ENCODE measurements at places on chromosomes 16 and 17.

DNA sequence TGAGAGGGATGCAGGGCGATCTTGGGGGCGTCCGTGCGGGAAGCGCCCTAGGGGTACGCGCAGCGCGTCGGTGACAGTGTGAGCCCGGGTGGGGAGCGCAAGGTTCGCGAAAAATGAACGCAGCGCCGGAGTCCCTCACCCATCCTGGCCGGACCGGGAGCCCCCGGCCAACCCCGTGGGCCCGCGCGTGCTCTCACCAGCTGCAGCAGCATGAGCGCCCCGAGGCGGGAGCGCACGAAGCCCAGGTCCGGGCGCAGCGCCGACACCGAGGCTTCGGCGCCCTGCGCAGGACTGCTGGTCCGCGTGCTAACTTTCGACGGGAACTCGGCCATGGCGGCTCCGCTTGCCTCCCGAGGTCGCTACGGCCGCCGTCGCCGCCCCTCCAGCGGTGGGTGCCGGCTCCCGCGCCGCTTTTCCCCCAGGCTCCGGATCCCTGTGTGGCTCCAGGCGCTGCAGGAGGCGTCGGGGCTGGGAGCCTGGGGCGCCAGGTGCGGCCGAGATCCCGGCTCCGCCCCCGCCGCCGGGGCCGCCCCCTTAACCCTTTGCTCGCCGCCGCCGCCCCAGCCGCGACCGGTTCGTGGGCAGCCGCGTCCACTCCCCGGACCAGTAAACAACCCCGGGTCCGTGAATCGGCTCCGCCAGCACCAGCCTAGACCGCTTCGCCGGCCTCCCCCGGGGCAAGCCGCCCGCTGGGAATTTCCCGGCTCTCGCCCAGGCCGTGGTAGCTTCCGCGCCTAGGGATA is at the start of gene PLLP:
Gene PLLP, minus strand, starts transcription at position 464 of the 743 bp plus-strand sequence. Its CDS starts 132 bp downstream, at position 332.
- H3K27me3 ChIP-seq = peaks cover 17% of the 10 kb centered on the region
- H3K36me3 ChIP-seq = no peaks in the 10 kb centered on the region
- DNase-seq = peak; percentile 24

- H3K27ac ChIP-seq = no peak overlapping the region
- no peak for DNase-seq
- peak overlapping the region; percentile 62 for H3K4me3 ChIP-seq
- H3K4me1 ChIP-seq = peaks cover 10% of the 10 kb centered on the region
Observed at GRCh38 chr16:88487920-88488851, 35.1 kb downstream of the ZFPM1 start.

- H3K4me3 ChIP-seq = peak overlapping the region; percentile 97
- H3K27me3 ChIP-seq = no peaks in the 10 kb centered on the region
- no peaks in the 10 kb centered on the region for H3K36me3 ChIP-seq
Observed at GRCh38 chr17:31093866-31094599, 744 bp upstream of the NF1 start.

DNA sequence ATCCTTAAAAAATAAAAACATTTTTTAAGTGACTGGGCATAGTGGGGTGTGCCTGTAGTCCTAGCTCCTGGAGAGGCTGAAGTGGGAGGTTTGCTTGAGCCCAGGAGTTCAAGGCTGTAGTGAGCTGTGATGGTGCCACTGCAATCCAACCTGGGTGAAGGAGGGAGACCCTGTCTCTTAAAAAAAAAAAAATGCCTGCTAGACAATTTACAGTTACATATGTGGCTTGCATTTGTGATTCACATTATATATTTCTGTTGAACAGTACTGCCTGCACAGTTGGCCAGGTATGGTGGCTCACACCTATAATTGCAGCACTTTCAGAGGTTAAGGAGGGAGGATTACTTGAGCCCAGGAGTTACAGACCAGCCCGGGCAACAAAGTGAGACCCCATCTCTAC is 23.4 kb downstream of the CBFB start:
- H3K27me3 ChIP-seq = no peaks in the 10 kb centered on the region
- peaks cover 3% of the 10 kb centered on the region for H3K36me3 ChIP-seq
- DNase-seq = no peak
- peak overlapping the region; percentile 98 for H3K27ac ChIP-seq
- peaks cover 27% of the 10 kb centered on the region for H3K4me1 ChIP-seq
- H3K4me3 ChIP-seq = peak overlapping the region; percentile 89

DNA sequence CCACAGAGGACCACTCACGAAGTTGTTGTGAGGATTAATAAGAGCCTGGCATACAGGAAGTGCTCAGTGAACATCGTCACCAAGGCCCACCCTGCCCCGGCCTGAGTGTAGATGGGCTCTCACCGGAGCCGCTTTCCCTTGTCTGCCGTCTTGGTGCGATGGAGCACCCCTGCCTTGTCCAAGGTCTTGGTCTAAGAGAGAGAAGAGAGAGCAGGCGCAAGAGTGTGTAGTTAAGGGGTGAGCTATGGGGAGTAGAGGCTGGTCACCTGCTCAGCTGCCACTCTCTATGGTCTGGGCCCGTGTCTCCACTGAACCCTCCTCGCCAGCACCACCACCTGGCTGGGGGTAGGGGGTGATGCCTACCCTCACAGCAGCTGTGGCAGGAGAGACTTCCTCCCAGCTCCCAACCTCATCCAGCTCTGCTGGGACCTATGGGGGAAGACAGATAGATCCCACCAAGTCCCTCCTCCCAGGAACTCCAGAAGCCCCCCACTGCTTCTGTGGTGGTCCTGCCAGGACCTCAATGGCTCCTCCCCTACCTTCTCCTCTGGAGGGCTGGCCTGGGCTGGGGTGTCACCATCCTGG is 28.7 kb downstream of the ARHGAP27 start:
- no peaks in the 10 kb centered on the region for H3K27me3 ChIP-seq
- peaks cover 4% of the 10 kb centered on the region for H3K36me3 ChIP-seq
- no peak overlapping the region for H3K27ac ChIP-seq
- DNase-seq = no peak
- H3K4me3 ChIP-seq = no peak overlapping the region

DNA sequence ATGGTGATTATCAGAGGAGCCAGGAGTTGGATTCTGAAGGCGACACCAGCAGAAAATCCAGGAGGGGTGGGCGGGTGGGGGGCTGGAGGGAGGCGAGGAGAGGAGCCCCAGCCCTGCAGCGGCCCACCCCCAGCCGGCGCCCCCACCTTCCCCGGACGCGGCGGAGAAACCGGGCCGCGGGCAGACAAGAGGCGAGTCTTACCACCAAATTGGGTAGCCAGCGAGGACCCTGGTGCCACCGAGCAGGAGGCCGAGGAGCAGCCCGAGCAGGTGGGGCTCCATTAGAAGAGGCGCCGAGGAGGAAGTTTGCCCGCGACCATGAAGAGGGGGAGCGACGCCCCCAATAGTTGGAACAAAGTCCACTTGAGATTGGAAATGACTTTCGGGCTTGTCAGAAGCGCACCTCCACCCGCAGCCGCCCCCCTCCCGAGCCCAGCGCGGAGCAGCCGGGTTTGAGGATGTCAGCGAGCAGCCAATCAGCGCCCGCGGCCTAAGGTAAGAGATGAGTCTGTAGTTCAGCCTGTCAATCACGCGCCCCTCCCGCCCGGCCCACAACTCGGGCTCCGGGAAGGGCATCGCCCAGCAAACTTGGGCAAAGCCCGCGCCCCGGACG is at the start of gene WNT3:
Gene WNT3, minus strand, starts transcription at position 377 of the 613 bp plus-strand sequence. Its CDS starts 95 bp downstream, at position 282.
- H3K27ac ChIP-seq = no peak within 1 kb of the TSS
- peak within 1 kb of the TSS; percentile 87 for H3K4me3 ChIP-seq
- H3K36me3 ChIP-seq = peaks cover 5% of the 10 kb centered on the region
- peaks cover 77% of the 10 kb centered on the region for H3K27me3 ChIP-seq
- peak; percentile 24 for DNase-seq

- peak overlapping the region; percentile 94 for H3K27ac ChIP-seq
- peaks cover 8% of the 10 kb centered on the region for H3K36me3 ChIP-seq
- peak overlapping the region; percentile 94 for H3K4me3 ChIP-seq
- no peaks in the 10 kb centered on the region for H3K27me3 ChIP-seq
Observed at GRCh38 chr16:30367349-30368009, 2.8 kb downstream of the TBC1D10B start.

GRCh38 chr17:8222380-8222629 is 11.9 kb upstream of the AURKB start:
- H3K36me3 ChIP-seq = peaks cover 4% of the 10 kb centered on the region
- H3K27ac ChIP-seq = peak overlapping the region; percentile 98
- H3K27me3 ChIP-seq = peaks cover 10% of the 10 kb centered on the region

- H3K27me3 ChIP-seq = no peaks in the 10 kb centered on the region
- H3K36me3 ChIP-seq = no peaks in the 10 kb centered on the region
- DNase-seq = no peak
Observed at GRCh38 chr16:49012961-49013726, 268.5 kb downstream of the CBLN1 start.

DNA sequence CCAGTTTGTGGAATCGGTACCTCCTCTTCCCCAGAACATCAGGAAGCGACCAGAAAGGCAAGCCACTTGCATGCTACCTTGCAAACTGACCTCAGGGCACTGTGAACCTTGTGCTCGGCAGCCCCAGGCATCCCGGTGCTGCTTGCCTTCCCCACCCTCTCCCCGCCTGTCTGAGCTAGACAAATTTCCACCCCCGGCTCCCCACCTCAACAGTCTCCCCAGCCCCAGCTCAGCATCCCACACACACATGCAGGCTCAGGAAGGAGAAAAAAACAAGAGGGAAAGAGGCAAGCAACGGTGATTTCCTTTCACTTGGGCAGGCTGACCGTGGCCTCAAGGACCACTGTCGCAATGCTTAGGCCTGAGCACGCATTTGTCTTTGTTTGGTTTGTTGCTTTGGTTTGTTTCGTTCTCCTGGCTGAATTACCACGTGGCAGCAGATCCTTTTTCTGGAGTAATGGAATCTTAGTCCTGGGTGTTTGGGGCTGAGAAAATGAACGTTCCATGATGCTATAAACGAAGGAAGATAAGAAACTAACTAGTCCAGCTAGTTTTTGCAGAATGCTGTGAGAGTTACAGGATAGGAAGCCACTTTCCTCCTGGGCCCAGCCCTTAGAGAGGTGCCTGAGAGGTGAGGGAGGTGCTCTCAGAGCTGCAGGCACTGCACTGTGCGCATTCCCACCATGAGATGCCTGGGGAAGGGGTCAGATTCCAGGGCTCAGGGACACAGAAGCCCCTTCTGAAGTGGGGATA is 27.9 kb downstream of the SDK2 start:
- DNase-seq = no peak
- H3K27me3 ChIP-seq = peaks cover 7% of the 10 kb centered on the region
- H3K4me1 ChIP-seq = no peaks in the 10 kb centered on the region
- H3K36me3 ChIP-seq = peaks cover 6% of the 10 kb centered on the region

DNA sequence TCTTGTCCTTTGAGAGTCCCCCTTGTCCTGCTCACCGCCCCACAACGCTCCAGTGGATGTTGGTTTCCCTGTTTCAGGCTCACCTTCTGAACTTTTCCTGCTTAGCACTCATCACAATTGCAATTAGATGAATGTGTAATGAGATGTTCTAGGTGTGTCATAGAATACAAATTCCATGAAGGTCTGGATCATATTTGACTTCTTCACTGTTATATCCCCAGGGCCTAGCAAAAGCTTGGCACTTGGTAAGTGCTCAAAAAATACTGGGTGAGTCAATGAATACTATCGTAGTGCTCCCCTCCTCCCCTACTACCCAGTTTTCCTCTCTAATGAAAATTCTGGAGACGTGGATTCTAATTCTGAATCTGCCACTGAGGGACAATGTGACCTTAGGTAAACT is 33.1 kb downstream of the DNAH3 start:
- peaks cover 5% of the 10 kb centered on the region for H3K36me3 ChIP-seq
- H3K27ac ChIP-seq = peak overlapping the region; percentile 8
- no peaks in the 10 kb centered on the region for H3K27me3 ChIP-seq
- H3K4me1 ChIP-seq = peaks cover 10% of the 10 kb centered on the region

DNA sequence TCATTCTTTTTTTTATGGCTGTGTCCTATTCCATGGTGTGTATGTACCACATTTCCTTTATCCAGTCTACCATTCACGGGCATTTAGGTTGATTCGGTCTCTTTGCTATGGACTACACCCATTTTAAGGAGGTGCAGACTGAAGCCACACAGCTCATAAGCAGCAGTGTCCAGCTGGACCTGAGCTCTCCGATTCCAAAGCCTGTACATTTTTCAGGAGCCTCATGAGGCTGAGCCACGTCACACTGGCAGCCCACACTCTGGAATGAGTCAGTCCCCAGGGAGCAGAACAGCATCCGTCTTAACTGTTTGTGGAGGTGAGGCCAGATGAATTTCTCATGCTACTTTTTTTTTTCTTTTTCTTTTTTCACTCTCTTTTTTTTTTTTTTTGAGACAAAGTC is 116.1 kb downstream of the C16orf95 start:
- peaks cover 21% of the 10 kb centered on the region for H3K27me3 ChIP-seq
- no peaks in the 10 kb centered on the region for H3K4me1 ChIP-seq
- H3K27ac ChIP-seq = no peak overlapping the region
- no peak for DNase-seq
- H3K4me3 ChIP-seq = no peak overlapping the region
- no peaks in the 10 kb centered on the region for H3K36me3 ChIP-seq

DNA sequence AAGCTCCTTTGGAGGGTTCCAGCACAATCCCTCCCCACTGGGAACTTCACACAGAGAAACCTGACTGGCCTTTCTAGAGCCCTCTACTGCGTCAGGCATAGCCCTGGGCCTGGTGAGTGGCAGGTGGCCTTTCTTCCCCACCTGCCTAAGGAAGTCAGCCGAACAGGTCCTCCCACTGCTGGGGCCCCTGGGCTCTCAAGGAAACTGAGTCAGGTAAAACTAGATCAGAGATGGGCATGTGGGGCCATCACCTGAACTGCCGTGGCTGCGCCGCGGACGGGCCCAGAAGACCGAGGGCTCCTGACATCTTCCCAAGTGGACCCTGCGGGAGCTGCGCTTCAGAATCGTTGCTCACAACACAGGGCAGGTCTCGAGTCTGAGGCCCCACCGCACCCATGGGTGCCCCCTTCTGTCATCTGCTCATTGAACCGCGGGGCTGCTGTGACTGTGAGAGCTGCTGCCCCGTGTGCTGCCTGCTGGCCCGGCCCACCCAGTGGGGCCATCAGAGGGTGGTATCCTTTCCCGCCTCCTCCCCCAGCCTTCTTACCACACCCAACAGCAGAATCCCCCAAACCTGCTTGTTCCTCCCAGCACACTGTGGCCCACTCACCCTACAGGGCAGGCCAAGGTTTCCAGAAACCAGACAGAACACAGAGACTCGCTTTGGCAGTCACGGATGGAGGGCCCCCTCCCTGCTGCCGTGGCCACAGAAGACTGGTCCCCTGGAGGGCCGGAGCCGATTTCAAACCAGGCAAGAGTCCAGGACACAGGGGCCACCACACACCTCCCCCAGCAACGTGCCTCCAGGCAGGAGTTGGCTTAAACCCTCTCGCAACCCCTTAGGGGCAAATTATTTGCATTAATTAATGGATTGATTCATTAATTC is 81.1 kb downstream of the TBC1D16 start:
- peaks cover 3% of the 10 kb centered on the region for H3K36me3 ChIP-seq
- DNase-seq = no peak
- H3K4me3 ChIP-seq = no peak overlapping the region
- peaks cover 23% of the 10 kb centered on the region for H3K27me3 ChIP-seq

DNA sequence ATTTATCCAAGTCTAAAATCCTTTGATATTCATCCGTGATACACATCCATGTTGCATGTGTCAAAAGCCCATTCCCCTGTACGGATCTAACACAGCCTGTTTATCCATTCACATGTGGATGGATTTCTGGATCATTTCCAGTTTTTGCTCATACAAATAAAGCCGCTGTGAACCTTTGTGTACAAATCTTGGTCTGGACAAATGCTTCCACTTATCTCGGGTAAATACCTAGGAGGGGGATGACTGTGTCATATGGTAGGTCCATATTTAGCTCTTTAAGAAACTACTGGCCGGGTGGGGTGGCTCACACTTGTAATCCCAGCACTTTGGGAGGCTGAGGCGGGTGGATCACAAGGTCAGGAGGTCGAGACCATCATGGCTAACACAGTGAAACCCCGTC is 6.3 kb upstream of the TBCD start:
- no peak for DNase-seq
- H3K36me3 ChIP-seq = no peaks in the 10 kb centered on the region
- H3K27ac ChIP-seq = no peak overlapping the region
- no peaks in the 10 kb centered on the region for H3K27me3 ChIP-seq
- H3K4me3 ChIP-seq = no peak overlapping the region

- no peak for DNase-seq
- no peak overlapping the region for H3K27ac ChIP-seq
- peaks cover 18% of the 10 kb centered on the region for H3K27me3 ChIP-seq
- no peaks in the 10 kb centered on the region for H3K36me3 ChIP-seq
Observed at GRCh38 chr17:9905902-9906301, 831 bp upstream of the RCVRN start.
